ENCODE measurements at places on chromosomes 6 and 20. TPM values are rescaled to one million over a fixed set of nuclear protein-coding genes. Genes with fewer than 3 reads are reported as not detected.

The CYP21A2 gene
- total RNA-seq: 0.28 TPM

The CSE1L gene
- total RNA-seq: 95.8 TPM

The RUNX2 gene
- 0.34 TPM for total RNA-seq

The SOD2 gene
- total RNA-seq: 54.0 TPM

The E2F3 gene
- total RNA-seq: 10.2 TPM

The ZBTB46 gene
- 1.7 TPM for total RNA-seq

The EFCAB8 gene
- total RNA-seq: 0.36 TPM
